ENCODE measurements at places on chromosomes 11 and 22.

DNA sequence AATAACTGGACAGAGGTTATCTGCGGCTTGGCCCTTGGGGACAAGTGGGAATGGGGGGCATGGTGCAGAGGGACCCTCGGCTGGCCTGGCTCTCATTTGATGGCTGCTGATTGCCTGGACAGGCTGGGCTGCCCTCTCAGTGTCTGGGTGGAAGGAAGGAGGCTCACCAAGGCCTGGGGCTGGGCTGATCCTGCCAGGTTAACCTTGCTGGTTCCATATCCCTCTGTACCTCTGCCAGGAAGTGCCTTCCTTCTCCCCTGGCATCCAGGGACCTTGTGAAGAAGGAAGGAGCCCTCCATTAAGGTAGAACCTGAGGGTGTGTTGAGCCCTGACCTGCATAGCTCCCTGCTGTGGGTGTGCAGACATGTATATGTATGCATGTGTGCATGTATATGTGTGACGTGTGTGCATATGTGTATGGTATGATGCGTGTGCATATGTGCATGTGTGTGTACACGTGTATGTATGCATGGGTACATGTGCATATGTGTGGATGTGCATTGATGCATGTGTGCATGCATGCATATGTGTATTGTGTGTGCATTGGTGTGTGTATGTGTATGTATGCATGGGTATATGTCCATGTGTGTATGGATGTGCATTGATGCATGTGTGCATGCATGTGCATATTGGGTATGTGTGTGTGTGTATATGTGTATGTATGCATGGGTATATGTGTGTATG, 433.9 kb downstream of the TBC1D22A start:
- DNase-seq: no peak

GRCh38 chr11:82246926-82247325, 486.7 kb downstream of the FAM181B start:
- DNase-seq: no peak

- DNase-seq: no peak
Observed at GRCh38 chr11:72534371-72535193, 100.3 kb upstream of the CLPB start.

GRCh38 chr11:106670069-106670468, 348.2 kb downstream of the GUCY1A2 start:
- no peak for DNase-seq

DNA sequence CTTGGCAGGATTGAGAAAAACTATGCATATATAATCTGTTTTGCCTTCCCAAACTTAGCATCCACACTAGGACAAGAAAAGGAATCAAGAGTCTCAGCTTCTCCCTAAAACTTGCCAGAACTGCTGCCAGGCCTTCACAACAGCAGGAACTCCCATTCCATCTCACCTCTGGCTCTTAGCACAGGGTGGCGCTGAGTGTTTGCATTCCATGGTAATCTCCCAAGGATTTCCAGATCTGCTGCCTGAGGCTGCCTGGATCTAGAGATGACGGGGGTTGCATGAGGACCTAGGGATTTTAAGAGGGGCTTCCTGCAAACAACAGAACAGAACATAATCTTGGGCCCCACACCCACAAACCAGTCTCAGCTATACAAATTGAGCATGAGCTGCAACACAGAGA, 87.1 kb upstream of the OPCML start:
- no peak for DNase-seq

DNA sequence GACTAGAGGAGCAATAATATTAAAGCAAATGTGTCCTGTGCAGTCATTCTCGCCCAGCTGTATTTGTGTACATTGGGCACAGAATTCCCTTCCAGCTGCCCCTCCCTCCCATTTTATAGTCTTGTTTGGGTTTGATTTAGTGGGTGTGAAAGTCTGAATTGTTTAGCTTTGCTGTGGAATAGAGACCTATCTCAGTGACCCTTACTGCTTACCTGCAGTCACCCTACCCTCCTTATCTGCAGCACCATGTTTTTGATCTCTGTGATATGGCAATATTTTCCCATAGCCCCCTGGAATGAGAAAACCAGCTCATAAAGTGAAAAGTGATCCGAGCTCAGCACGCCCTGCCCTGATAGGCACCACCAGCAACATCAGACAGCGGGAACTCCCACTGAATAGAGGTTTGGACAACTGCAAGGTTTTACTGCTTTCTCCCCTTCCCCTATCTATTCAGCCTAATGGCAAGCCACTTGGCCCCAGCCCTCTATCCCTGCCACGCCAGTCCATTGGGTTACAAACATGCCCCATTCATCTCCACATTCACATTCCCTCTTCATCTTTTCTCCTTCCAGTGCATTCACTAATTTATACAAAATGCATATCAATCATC, 199.0 kb downstream of the ETS1 start:
- DNase-seq: no peak

DNA sequence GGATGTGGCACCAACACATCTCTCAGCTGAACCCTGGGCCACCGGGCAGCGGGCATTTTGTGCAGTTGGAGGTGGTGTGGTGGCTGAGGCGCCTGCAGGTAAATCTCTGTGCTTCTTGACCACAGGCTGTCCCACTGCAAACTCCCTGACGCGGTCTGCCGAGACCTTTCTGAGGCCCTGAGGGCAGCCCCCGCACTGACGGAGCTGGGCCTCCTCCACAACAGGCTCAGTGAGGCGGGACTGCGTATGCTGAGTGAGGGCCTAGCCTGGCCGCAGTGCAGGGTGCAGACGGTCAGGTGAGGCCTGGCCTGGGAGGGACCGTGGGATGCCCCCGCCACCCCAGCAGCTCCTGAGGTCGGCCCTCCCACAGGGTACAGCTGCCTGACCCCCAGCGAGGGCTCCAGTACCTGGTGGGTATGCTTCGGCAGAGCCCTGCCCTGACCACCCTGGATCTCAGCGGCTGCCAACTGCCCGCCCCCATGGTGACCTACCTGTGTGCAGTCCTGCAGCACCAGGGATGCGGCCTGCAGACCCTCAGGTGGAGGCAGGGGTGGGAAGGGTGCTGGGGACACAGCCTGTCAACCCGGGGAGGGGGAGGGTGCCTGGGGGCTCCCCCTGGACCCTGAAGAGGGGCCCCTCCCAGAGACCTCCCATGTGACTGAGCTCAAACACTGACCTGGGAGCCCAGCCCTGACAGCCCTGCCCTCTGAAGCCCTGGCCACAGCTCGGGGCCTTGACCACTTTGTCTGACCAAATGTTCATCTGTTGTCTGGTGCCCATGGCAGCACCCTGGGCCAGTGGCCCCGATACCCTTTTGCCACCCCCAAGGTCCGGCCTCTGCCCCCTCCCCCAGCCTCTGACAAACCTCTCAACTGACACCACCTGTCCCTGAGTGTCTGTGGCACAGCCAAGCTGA, 4.6 kb upstream of the PGGHG start:
- DNase-seq: no peak

DNA sequence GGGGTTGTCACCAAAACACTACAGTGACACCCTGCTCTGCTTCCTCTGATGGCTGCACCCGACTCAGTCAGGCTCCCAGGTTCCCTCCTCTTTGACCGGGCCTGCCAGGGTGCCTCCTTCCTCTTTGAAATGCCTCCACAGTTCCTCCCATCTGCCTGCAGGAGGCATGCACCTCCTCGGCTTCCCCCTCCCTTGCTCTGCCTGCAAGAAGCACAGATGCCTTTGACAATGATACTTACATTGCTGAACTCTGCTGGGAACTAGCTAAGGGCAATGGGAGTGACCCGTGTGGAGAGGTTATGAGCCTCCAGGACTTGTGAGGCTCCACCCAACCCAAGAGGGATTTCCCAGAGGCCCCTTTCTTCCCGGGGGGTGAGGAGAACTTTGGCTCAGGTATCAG, 674.1 kb downstream of the OPCML start:
- no peak for DNase-seq

- no peak for DNase-seq
Observed at GRCh38 chr11:85699957-85700741, 14.2 kb upstream of the CCDC89 start.

DNA sequence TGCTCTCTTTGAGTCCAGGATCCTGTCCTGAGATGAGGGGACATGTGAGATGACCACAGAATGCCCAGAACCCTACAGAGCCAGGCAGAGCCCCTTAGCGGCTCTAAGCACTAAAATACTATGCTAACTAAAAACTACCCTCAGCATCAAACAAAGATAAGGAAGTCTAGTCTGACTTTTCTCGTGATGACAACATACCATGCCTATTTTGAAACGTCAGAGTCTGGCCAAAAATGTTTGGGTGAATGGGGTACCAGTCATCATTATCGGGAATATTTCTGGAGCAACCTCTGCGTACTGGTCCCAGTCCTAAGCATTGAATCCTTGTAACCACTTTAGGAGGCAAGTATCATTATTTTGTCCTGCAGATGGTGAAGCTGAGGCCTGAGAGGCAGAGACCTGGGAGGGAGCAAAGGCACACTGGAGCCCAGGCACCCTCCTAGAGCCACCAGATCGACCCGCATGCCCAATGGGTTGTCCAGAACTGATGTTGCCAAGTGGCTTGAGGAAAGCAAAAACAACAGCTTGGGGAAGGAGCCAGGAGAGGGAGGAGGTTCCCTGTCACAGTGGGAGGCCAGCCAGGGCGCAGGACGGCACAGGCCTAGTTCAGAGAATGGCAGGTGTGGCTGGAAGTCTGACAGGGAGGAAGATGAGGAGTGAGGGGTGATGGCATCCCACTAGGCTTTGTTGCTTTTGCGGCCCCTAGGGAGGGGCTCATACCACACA, 7.2 kb upstream of the OSM start:
- no peak for DNase-seq
